ENCODE measurements at places on chromosomes 1 and 21.

GRCh38 chr21:35932232-35932911, 128.0 kb downstream of the SETD4 start:
- DNase-seq: peak; percentile 63

DNA sequence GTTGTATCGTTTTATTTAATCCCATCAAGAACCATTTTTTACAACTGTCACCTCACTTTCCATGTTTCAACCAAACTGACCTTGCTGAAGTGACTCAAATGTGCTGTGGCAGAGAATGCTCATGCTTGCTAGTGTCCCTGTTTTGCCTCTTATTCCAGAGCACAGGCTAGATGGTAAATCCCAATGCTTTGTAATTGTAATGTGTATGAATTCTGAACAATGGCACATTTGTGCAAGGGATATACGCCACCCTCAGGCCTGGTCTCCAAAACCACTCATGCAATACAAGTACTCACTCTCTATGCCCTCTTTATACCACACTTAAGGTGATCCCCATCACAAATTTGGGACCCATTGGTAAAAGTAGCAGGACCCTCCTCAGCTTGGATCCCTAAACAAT, 313.6 kb downstream of the HHIPL2 start:
- DNase-seq: no peak

- DNase-seq: no peak
These were observed 7.5 kb upstream of the GATAD2B start for GRCh38 chr1:153929981-153930948.

DNA sequence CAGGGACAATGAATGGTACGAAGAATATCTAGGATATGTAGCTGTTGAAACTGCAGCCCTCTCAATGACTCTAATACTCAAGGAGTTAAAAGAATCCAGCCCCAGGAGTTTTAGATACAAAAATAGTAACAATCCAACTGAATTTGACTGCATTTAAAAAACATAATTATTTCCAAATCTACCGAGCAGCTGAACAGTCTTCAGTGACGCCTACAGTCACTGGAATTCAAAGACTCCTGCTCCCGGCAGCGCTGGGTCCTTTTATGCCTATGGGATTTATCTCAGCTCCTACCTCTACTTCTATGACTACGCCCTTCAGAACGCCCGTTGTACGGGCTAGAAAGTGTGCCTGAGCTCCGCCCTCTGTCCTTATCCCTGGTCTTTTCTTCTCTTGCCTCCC, 55.7 kb downstream of the WARS2 start:
- no peak for DNase-seq

DNA sequence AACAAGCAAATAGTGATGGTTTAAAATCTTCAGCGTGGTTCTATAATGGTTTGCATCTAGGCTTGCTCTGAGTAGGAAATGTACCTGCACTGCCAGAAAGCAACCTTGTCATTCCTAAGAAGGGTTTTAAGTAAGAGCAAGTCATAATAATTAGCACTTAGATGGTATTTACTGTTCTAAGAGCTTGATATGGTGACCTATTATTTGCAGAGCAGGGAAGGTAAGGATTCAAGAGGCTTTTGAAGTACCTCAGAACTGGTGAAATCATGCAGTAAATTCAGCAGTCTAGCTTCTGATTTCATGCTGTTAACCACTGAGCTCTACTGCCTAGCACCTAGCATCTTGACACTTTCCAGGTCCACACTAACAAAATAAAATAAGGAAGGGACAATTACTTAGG, 23.7 kb downstream of the ATP1A1 start:
- DNase-seq: no peak

GRCh38 chr1:57024855-57025254, 59.0 kb upstream of the C8B start:
- peak; percentile 66 for DNase-seq

DNA sequence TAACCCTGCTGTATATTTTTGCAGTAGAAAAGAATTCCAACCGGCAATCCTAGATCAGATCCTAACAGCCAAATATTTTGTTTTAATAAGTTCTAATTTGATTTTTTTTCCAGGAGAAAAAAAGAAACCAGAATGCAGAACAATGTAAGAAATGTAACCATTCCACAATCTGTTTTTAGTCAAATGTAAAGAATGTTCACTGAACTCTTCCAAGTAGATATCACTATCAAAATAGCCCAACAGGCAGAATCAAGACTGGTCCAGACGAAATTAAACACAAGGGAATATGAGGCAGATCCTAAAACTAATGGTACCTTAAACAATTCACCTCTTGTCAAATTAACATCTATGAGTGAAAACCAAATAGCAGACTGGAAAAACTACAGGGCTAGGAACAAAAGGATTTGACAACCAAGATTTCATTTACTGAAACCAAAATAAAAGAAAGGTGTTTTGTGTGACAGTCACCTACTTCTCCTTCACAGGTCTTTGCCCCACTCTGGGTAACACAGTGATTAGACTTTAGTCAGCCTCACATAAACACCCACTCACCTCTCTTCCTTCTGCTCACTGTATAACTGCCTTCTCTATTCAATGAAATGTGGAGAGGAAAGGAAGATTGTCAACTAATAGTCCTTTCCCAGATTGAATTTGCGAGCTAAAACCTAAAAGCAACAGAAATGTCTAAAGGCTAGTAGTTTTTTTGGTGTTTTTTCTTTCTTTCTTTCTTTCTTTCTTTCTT, 137.9 kb downstream of the FAF1 start:
- DNase-seq: no peak

DNA sequence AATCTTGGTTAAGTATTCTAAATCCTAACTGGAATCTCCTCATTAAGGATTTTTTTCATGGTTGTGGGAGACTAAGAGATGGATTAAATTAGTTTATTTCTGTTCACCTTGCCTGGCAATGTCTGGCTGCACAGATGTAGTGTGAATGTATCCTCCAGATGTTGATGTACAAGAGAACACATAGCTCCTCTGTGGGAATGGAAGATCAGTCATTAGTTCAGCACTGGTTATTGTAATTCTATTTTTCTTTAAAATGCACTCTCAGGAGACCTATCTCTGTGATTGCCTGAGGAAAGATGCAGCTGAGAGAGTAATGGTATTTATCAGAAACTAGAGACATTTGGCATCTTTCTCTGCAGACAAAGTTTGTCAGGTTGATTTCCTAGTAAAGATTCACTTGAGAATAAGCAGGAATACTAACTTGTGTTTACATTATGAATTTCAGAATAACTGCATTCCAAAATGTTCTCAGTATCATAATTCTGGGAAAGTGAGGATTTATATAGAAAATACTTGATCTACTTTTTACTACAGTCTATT, 178.6 kb downstream of the GIPC2 start:
- DNase-seq: no peak

- no peak for DNase-seq
These were observed 33.7 kb upstream of the FOXO6 start for GRCh38 chr1:41327383-41327999.

GRCh38 chr1:98296681-98297080, 364.8 kb upstream of the SNX7 start:
- DNase-seq: no peak

DNA sequence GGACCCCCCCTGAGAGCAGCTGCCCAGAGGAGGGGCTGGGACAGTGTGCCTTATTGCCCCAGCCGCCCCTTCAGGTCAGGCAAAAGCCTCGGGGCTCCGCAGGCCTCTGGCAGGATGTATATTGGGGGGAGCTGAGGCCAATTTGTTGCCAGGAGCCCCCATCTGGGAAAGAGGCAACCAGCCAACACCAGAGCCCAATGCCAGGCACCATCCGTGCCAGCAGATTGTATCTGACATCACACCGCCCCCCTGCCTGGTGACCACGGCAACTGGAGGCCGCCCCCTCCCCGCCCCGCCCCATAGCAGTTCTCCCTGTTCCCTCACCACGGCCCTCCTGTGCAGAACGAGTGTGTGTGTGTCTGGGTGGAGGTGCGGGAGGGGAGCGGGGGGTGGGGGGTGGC, 3.6 kb upstream of the PLEKHG5 start:
- no peak for DNase-seq

DNA sequence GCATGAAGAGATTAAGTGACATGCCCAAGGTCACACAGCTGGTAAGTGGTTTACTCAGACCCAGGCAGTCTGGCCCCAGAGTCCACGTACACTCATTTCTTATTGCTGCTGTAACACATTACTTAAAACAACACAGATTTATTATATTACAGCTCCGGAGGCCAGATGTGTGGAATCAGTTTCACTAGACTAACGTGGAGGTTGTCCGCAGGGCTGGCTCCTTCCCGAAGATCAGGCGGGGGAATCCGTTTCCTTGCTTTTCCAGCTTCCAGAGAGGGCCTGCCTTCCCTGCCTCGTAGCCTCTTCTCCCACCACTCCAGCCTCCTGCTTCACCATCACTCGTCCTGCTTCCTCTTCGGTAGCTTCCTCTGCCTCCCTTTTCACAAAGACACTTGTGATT, 81.2 kb downstream of the KCNN3 start:
- DNase-seq: no peak

DNA sequence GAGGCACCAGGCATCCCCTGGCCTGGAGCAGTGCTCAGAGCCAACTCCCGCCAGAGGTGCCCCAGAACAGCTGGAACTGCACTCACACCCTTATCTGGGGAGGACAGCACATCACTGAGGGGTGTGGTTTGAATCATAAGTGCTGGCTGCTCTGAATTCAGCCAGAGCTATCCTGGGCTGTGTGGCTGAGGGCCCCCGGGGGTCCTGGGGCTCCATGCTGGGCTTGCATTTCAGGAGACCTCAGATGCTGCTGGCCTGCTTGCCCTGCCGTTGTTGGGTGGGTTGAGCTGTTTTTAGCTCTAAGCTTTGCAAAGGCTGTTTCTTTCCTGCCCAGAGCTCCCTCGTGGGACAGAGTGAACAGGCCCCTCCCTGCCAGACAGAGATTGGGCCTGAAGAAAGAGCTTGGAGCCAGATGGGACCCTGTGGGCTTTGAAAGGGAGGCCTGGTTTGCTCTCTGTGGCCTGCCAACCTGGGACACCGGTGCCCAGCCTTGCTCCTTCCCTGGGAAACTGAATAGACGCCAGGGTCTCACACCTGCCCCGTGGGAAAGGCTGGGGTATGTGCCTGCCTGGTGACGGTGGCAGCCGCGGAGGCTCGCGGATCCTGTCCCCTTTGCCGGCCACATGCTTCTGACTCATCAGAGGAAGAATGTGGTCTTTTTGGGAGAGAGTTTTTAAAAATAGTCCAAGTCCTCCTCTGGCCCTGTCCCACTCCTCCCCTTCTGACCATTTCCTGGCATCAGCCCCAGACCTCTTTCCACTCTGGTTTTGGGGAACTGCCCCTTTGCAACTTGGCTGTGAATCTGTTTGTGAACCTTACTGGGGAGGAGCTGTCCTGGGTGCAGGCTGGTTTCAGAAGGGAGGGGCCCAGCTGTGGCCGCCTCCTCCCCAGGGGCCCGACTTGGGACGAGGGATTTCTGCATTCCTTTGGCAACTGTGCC, 30.0 kb downstream of the ARHGEF10L start:
- DNase-seq: peak; percentile 79

Measured in midbrain (tissue), 1 donor.